ENCODE measurements at places on chromosomes 5 and 9.

DNA sequence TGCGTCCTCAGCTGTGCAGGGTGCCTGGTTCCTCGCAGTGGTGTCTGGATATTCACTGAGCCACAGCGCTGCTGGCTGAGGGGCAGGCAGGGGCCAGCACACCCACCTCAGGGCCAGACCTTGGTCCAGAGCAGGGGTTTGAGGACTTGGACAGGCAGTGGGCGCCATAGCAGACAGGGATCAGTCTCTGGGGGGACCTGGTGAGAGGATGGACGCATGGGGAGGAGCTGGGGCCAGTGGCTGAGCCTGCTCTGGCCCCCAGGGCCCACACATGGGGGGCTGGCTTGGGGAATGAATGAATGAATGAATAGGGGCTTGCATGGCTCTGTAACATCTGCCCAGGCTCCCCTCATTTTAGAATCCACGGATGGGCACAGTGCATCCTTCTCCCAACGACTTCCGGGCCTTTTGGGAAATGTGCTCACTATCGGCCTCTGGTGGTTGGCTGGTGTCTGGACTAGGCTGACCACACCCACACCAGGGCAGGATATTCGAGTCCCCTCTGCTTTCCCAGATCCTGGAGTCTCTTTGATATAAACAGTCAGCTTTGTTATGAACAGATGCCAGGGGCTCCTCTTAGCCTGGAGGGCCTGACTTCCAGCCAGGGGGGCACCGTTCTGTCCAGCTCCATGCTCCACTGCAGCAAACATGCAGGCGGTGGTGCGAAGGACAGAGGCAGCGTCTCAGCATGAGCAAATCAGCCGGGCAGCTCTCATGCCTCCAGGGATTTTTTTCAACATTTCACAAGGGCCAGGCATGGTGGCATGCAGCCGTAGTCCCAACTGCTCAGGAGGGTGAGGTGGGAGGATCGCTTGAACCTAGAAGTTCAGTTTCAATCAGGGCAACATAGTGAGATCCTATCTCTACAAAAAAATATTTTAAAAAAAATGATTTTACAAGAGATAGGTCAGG, 62.6 kb downstream of the NEK6 start:
- no peak for DNase-seq

DNA sequence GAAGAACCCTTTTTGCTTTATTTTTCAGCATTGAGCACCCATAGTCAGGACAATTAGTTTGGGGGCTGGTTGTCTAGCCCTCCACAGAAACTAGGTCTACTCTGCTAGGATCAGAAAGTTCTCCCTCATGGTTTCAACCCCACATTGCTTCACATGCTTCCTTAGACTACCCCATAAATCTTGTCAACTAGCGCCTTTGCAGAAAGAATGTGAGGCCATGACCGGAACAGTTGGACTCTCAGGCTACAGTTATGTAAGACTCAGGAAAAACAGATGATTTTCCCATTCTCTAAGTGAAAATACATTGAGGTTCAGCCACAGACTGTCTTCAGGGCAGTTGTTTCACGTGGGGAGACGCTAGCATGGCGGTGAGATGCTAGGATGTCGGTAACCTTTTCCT, 255.6 kb downstream of the NR3C1 start:
- DNase-seq: no peak

- DNase-seq: no peak
Measured at GRCh38 chr5:82491397-82491796, 213.2 kb upstream of the RPS23 start.

- DNase-seq: no peak
Measured at GRCh38 chr9:137666955-137667670, 48.3 kb downstream of the EHMT1 start.

DNA sequence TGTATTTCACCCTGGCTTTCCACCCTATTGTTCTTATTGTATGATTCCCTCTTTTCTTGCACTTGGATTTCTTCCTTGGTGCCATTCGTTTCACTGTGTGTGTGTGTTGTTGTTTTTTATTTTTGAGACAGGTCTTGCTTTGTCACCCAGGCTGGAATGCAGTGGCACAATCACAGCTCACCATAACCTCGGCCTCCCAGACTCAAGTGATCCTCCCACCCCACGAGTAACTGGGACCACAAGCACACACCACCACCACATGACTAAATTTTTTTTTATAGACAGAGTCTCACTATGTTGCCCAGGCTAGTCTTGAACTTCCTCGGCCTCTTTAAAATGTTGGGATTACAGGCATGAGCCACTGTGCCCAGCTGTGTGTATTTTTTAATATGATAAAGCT, 72.0 kb downstream of the MLLT3 start:
- no peak for DNase-seq

GRCh38 chr9:133163504-133164172, at the start of gene GBGT1:
Gene GBGT1, minus strand, starts transcription at chr9:133163914. Its CDS starts 1,502 bp downstream, at chr9:133162412.
- no peak for DNase-seq

DNA sequence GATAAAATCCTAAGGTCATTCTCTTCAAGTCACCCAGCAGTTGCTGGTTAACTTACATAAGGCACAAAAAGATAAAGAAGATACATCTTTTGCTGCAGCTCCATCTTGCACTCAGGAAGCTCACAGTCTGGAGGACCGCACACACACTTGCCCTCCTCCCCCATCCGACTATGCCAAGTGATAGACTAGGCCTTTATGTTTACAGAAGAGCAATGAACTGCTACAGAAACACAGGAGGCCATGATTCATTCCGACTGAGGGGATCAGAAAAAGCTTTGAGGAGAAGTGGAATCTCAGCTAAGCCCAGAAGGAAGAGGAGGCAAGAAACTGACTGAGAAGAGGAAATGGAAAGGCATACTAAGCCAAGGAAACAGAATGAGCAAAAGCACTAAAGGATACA, 17.4 kb downstream of the NRG2 start:
- DNase-seq: no peak

GRCh38 chr9:81002242-81002641, 687.1 kb downstream of the TLE1 start:
- no peak for DNase-seq

DNA sequence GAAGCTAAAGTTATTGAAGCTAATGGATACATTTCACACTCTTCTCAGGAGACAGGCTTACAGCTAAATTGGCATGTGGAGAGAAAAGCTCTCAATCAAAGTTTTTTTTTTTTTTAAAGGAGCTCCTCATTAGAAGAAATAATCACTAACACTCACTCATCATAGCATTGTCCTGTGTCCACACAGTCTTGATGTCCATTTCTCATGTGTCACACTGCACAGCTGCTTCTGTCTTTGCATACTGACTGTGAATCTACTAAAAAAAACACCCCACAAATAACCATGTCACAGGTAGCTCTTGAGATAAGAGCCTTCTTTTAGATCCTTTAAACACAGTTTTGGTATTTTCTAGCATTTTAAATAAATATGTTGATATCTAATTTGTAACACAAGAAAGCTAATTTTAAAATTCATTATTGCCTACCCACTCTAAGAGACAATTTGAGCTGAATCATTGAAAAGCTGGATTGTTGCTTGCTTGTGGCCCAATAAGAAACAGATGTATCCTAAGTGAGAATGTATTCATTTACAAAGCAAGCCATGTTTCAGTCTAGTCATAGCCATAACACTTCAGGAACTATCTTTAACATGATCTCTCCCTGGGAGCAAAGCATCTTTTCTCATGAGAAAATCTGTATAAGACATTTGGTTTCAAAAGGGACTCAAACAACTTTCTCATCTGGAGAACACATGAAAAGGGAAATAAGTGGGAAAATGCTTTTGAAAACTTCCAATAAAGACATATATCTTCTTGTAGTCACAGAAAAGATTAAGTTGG, 48.1 kb upstream of the PCSK1 start:
- DNase-seq: no peak

- DNase-seq: no peak
Measured at GRCh38 chr9:99947395-99947794, 40.9 kb downstream of the STX17 start.

GRCh38 chr5:96373381-96373733, 59.7 kb downstream of the PCSK1 start:
- no peak for DNase-seq

GRCh38 chr9:108639696-108640095, 216.1 kb downstream of the ACTL7B start:
- no peak for DNase-seq

DNA sequence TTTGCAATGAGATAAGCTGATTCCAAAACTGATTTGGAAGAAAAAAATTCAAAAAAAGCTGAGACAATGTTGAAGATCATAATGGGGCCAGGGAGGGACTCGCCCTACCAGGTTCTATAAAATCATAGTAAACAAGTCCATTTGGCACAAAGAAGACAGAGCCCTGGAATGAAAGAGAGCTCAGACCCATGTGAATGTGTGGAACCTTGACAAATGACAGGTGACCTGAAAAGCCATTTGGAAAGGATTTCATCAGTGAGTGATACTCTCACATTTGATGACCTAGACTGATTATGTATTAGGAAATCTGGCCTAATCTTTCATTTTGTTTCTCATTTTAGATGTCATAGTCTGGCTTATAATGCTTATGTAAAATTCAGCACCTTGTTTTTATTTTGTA, 26.8 kb downstream of the SPTAN1 start:
- DNase-seq: no peak

- no peak for DNase-seq
Measured at GRCh38 chr9:68793605-68794343, 88.7 kb downstream of the PIP5K1B start.

- DNase-seq: no peak
Measured at GRCh38 chr5:76679231-76679630, 36.7 kb upstream of the F2R start.

- no peak for DNase-seq
Measured at GRCh38 chr9:123167474-123167873, 100.9 kb downstream of the STRBP start.

DNA sequence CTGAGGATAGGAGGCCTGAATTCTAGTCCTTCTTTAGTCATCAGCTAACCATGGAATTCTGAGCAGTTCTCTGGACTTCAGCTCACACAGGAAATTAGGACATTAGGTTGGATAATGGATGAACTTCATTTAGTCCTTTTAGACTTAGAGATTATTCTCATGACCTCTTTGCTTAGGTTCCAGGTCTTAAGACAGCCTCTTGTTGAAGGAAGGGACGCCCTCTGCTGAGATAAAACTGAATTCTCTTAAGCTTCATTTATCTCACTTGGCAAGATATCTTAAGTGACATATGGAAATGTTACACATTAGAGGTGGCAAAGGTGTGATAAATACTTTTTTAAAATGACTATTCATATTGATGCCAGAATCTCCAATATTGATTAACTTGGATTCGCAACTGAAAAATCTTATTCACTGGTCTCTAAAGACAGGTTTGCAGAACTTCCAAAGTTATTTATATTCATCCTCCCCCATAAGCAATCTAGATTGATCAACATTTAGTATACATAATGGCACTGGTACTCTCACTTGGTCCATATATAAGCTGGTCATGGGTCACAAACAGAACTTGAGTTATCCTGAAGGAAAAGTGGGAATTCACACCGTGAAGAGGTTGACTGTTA, 16.9 kb upstream of the ZNF366 start:
- no peak for DNase-seq

DNA sequence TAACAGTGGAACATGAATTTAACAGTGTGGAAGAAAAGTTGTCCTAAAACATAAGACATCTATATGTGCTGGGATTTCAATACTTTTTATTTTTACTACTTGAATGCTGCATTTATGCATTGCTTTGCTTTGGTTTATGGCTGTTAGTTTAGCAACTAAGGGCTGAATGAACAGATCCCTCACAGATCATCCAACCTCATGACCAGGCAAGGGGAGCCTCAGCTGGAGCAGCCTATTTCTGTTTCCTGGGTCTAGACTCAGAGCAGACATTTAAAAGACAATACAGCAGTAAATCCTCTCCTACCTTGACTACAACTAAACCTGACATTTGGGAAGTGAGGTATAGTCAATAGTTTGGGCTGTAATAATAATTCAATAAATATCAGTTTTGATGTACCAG, 163.3 kb downstream of the AUH start:
- DNase-seq: no peak

DNA sequence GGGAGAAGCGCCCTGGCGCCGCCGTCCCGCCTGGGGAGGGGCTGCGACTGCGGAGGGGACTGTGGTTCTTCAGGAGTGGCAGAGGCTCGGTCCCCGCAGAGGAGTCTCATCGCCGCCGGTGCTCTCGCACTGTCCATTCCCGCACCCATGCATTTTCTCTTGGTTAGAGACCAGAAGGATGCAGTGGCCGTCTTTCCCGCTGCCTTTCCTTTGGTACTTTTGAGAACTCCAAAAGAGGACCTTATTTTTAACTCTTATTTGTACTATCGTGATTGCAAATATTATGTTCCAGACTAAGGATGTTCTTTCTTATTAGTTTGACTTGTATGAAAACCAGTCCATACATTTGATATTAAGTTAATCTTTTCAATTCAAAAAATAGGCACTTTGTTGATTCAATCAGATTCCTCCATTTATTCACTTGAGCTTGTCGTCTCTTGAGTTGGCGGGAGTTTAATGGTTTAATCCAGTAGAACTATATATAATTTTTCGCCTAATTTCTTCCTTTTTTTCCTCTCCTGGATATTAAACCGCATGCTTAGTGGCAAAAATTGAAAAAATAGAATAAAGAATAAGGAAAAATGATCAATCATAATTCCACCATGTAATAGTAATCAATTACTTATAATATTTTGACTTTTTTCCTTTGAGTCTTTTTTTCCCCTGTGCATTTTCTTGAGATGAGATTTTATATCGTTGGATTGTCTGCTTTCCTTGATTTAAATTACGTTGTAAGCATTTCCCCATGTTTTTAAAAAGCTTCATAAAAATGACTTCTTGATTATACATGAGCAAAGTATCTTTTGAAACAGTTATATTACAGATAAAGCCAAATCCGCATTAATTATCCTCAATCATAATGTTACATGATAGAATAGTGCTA, 861 bp downstream of the ZFYVE16 start:
- no peak for DNase-seq

DNA sequence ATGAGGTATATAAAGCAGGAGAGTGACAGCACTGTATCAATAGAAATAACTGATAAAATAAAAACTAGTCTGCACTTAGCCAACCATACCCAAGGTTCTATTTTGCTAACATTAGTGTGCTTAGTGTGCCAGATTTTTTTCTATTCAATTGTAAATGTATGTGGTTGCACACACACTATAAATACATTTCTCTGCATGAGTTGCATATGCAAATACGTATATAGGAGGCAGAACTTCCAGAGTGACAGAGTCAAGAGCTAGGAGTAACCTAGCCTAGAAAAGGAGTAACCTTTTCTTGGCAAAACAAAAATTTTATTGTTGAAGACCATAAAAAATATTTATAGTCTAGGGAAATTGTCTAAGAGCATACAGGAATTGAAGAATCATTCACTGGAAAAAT, 461.6 kb downstream of the GABRG2 start:
- no peak for DNase-seq

Measured in stimulated activated CD8-positive, alpha-beta memory T cell treated with anti-CD3 and anti-CD28 coated beads, Interleukin-4, amount 100 ng/mL, for 1 hour (primary cell).